ENCODE measurements at places on chromosomes 12 and 14.

GRCh38 chr14:65070471-65070976, 31.8 kb downstream of the MAX start:
- DNase-seq = no peak

GRCh38 chr14:22176957-22177356, 412.1 kb downstream of the DAD1 start:
- DNase-seq = no peak

GRCh38 chr12:8987685-8988084, 1.7 kb upstream of the KLRG1 start:
- no peak for DNase-seq

GRCh38 chr12:79678306-79678705, 12.5 kb downstream of the PAWR start:
- DNase-seq = no peak

GRCh38 chr14:61596990-61597389, 98.3 kb upstream of the HIF1A start:
- DNase-seq = no peak

- peak; percentile 64 for DNase-seq
Observed at GRCh38 chr14:101965181-101965544, 790 bp downstream of the DYNC1H1 start.

- peak; percentile 58 for DNase-seq
Observed at GRCh38 chr12:27383429-27384260, 51.0 kb downstream of the BMAL2 start.

DNA sequence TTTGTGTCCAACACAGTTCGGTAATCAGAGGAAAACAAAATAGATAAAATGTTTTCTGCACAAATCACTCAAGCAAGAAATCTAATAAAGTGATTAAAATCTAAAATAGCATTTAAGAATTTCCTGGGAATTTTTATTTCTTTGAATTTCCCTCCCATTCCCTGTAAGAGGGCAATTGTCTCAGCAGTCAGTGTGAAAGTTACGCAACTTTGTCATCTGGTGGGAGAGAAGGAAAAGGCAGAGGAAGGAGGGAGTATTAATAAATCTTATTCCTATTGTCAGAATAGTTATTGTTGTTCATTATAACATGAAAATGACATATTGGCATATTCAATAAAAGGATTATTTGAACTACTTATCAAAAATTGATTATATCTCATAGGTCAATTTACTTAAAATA, 464.9 kb downstream of the PRKD1 start:
- no peak for DNase-seq

DNA sequence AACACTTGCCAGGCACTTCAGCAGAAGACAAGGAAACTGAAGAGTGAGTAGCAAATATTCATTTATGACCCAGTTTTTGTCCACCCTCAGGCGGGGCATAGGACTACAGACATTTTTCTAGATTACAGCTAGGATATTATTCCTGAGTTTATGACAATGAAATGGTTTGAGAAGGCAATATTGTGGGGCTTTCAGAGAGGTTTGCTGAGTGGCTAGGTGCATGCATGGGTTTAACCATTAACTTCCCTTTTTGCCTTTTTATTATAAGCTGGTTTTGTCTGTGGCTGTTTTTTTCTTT, 104.0 kb upstream of the BCAT1 start:
- no peak for DNase-seq

DNA sequence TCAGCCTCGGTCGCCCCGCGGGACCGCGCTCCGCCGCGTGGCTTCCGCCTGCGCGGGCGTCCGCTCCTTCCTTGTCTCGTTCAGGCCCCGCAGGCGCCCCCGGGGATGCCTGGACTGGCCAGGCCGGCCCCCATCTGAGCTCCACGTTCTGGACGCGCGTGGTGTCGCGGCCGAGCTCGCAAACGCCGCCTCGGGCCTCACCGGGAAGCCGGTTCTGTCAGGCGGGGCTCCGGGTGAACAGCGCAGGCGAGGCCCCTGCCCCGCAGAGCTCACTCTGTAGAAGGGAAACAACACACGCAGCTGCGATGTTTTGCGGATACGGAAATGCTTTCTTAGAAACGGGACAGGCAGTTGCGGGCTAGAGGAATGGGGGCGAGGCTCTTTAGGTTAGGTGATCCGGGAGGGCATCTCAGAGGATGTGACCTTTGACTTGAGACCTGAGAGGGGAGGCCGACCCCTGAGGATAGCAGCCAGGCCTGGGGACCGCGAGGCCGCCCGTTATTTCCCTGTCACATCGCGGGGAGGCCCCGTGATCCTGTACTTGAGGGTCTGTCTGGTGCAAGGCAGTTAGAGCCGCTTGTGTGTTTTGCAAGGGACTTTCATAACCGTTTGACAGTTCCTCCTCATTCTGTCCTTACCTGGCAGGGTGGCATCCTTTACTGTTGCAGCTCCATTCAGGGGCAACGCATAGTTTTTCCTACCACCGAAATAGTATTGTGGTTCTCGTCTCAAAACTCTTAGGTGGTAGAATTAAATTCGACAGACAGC, 584 bp downstream of the VRK1 start:
- peak; percentile 7 for DNase-seq

- DNase-seq = no peak
Observed at GRCh38 chr14:21090194-21090939, 8.1 kb downstream of the ZNF219 start.

DNA sequence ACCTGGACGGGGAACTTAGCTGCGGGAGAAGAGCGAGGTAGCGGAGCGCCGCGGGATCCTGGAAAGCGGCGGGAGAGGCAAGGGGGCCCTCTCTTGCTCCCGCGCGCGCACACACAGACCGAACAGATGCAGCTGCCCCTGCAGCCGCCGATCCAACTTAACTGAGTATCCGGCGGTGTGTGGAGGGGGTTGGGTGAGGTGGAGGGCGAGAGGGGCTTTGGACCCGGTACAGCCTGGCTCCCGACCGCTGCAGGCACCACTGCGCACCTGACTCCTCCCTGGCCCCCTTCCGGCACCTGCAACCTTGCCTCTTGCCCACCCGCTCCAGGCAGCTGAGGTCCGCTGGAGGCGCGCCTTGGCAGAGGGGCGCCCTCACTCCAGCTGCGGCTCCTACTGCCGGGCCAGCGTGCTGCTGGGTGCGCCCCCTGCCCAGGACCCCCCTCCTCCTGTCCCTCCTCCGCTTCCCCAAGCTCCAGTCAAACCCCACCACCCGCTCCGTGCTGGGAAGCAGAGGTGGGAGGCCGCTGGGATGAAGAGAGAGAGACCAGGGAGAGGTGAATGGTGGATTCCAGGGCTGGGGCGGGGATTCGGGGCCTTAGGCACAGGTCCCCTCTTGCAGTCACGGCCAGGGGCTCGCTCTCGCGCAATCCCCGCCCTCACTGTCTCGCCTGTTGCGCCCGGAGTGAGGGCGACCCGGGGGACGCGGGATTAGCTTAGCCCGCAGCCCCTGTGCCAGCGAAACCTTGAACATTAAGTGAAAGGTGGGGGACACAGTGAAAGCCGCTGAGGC, 2.6 kb downstream of the DIO3 start:
- no peak for DNase-seq

- DNase-seq = peak; percentile 75
Observed at GRCh38 chr12:121712461-121713256, at the start of gene TMEM120B. Gene TMEM120B, plus strand, starts transcription at chr12:121712752. Its CDS starts 144 bp downstream, at chr12:121712896.

DNA sequence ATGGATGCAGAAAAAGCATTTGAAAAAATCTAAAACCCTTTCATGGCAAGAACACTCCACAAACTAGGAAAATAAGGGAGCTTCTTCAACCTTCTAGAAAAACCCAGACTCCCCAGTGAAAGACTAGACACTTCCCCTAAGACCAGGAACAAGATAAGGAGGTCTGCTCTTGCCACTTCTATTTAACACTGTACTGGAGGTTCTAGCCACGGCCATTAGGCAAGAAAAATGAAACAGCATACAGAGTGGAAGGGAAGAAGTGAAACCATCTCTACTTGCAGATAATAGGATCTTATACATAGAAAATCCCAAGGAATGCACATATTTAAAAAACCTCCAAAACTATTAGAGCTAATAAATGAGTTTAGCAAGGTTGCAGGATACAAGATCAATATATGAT, 42.3 kb downstream of the CHGA start:
- DNase-seq = no peak

- no peak for DNase-seq
Observed at GRCh38 chr12:75836533-75836932, 195.0 kb downstream of the PHLDA1 start.

DNA sequence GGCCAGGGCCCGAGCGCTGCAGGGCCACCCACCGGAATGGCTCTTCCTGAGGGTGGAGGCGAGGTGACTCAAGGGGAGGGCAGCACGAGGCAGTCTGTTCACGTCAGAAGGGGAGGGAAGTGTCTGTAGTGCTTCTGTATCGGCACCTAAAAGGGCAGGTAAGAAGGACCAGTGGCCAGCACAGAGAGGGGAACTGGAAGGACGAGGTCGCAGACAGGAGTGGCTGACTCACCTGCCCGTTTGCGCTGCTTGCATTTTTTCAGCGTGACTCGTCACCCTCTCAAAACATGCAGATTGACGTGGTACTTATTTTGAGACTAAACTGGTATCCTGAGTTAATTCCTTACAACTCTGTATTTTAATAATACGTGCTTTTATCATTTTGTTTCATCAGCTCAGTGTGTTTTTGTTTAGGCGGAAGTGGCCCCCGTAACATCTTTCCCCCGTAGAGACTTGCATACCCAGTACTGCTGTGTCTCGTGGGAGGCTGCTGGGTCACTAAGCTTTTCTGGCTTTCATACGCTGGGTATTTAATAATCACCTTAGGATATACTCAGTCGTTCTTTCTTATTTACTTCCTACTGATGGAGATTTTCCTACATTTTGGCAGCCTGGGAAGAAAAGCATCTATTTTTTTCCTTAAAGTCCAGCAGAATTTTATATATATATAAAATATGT, 26.4 kb downstream of the SFSWAP start:
- DNase-seq = no peak

- peak; percentile 89 for DNase-seq
Observed at GRCh38 chr14:76772300-76773187, 11.3 kb downstream of the VASH1 start.

DNA sequence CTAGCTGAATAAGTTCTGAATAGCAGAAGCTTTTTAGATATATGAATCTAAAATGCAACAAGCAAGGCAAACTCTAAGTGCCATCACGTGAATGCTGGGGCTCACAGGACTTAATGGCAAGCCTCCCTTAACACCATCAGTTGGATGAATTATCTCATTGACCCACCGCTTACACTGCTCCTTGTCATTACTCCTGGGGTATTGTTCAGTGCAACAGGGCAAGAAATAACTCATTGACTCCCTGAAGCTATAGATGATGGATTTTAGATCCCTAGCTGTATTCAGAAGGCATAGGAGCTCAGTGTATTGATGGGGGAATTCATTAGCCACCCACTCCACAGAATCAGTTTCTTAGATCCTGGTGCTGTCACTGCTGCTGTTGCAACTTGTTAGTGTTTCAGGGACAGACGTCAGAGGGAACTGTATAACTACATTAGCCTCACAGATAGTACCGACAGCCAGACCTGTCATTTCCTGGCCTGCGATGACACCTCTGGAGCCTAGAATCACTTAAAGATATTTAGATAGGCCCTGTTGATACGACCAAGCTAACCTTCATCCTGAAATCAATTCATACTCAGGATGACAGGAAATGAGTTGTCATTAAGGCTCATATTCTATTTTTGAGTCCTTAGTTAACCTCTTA, 735.3 kb downstream of the DIO2 start:
- no peak for DNase-seq

GRCh38 chr12:92146497-92147224, 1.0 kb upstream of the BTG1 start:
- no peak for DNase-seq

- DNase-seq = no peak
Observed at GRCh38 chr14:72982146-72982708, 44.7 kb downstream of the ZFYVE1 start.

- DNase-seq = no peak
Observed at GRCh38 chr12:112839386-112839972, 47.9 kb downstream of the RPH3A start.

DNA sequence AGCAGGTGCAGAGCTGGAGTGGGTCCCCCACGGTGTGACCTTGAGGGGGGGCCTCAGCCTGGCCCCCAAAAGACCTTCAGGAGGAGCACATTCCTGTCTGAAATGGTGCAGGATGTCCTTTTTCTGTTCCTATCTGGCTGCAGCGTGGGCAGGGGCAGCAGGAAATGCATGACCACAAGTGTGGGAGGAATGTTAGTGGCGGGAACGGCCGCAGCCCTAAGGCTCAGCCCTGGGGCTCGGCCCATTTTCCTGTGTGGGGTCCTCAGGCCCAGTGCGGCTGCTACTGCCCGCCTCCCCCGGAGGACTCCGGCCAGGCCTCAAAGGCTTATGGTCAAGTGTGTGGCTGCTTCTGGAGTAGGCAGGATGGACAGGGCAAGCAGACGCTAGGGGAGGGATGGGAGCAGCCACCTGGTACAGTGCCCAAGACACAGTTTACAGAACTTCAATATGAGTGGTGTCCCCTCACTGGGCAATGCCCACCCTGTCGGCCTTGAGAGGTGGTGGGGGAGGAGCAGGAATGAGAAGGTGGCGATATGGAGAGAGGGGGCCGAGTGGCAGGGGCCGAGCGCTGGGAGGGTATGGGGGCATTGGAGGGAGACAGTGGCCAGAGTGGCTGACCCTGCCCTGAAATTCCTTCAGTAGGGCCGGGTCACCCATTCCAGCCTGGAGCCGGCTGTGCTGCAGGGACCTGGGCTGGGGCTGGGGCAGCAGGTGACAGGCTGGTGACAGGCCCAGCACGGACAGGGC, 137.4 kb downstream of the CALM1 start:
- no peak for DNase-seq

DNA sequence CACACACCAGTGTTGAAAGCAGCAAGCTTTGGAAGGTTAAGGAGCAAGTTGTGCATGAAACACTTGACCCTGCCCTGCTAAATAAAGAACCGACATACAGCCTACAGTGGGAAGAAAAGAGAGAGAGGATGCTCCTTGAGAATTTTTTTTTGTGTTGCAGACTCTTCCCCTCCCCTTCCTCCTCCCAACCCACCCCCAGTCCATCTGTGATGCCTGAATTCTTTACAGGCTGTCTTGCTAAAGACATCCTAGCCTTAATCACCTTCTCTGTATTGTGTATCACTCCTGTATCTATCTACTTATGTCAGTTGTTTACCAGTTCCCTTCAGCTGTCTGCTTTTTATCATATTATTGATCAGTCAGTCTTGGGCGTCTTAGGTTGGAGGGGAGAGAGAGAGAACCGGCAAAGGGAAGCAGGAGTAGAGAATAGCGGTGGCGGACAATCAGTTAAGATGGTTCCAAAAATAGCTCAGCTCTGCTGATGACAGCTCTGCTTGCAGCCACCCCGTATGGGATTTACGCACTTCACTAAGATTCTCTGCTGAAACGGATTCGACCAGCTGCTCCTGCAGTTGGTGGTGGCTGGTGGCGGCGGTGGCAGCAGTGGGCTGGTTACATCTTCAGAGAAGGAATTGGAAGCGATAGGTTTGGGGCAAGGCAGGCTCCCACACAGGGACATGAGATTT, 664.7 kb downstream of the NRXN3 start:
- no peak for DNase-seq

DNA sequence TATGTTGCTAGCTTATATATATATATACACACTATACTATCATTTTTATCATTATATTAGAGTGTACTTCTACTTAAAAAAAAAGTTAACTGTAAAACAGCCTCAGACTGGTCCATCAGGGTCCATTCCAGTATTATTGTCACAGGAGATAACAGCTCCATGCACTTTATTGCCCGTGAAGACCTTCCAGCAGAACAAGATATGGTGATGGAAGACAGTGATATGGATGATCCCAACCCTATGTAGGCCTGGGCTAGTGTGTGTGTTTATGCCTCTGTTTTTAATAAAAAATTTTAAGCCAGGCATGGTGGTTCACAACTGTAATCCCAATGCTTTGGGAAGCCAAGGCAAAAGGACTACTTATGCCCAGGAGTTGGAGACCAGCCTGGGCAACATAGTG, 86.2 kb downstream of the GCH1 start:
- DNase-seq = no peak

Measured in renal pelvis (tissue), 12 donors.